Sciatic nerve (tissue), 2 donors: ENCODE measurements at places on chromosomes 16 and 17. TPM values are rescaled to one million over a fixed set of nuclear protein-coding genes. Genes with fewer than 3 reads are reported as not detected.

Gene TEDC2
- 0.58 TPM for total RNA-seq

GRCh38 chr17:14199601-14200000 is 37.1 kb downstream of the CDRT15 start:
- DNase-seq: no peak

DNA sequence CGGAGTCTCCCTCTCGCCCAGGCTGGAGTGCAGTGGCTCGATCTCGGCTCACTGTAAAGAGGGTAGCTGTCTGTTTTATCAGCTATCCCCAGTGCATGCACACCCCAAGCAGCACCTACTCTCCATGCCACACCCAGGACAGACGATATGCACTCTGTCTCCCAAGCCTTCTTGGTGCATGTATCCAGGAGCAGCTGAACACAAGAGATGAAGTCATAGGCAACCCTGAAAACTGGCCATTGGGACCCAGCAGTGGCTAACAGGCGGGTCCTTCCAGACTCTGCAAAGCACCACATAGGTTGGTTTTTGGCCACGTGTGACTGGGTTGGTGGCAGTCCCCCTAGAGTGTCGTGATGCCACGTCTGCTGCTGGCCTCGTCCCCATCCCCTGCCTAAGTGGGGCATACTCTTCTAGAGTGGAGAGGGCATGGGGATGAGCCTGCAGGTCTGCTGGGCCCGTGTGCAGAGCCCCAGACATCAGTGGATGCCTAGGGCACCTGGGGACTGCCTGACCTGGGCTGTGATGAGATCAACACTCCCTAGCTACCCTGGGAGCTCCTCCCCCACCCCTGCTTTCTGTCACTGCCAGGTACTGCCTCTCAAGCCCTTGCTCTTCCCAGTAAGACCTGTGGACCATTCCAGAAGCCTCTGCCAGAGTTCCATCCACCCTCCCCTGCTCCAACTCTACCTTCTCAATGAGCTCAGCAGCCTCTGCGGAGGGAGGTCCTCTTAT is 9.3 kb downstream of the PDE6G start:
- no peak for DNase-seq

- DNase-seq: no peak
These were observed 28.9 kb upstream of the ETV4 start for GRCh38 chr17:43574896-43575525.

GRCh38 chr17:55518510-55518909 is 7.3 kb upstream of the SMIM36 start:
- no peak for DNase-seq

Gene G6PC1
- not detected for total RNA-seq

Gene COX6A2
- total RNA-seq: not detected

DNA sequence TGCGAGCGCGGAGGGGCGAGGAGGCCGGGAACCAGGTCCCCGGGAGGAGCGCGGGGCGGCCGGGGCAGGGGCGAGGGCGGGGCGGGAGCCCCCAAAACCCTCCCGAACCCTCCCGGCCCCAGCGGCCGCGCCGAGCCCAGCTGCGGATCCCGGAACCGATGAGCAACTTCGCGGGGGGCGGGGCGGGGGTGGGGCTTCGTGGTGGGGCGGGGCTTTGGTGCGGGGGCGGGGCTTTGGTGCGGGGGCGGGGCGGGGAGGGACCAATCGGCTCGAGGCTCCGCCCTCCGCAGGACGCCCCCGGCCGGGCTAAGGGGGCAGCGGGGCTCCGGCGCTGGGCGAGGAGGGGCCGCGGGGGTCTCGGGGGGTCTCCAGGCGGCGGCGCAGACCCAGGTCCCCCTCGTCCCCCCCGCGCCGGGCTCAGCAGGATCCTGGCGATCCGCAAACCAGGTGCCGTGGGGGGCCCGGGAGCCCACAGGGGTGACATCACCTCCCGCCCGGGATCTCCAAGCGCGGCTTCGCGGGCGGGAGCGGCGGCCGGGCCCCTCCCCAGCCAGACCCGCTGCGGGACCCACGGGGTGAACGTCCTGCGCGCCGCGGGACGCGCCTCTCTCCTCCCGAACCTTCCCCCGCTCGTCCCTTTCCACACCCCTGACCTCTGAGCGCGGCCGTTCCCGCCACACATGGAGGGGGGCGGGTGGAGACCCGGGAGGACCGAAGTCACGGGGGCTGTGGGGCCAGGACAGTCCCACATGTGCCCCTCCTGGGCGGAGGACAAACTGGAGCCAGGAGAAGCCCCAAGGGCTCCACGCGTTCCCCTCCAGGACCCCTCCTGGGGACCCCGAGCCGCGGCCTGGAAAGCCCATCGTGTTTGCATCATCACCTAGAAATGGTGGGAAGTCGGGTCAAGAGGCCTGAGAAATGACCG is at the start of gene ABR:
TSS of gene ABR (minus strand) at position 164 of the 925 bp plus-strand sequence. CDS start 254 bp downstream, outside the sequence.
- peak; percentile 77 for DNase-seq

Gene DRC3
- 5.8 TPM for total RNA-seq

- no peak for DNase-seq
These were observed 6.5 kb downstream of the MARF1 start for GRCh38 chr16:15636392-15636873.

DNA sequence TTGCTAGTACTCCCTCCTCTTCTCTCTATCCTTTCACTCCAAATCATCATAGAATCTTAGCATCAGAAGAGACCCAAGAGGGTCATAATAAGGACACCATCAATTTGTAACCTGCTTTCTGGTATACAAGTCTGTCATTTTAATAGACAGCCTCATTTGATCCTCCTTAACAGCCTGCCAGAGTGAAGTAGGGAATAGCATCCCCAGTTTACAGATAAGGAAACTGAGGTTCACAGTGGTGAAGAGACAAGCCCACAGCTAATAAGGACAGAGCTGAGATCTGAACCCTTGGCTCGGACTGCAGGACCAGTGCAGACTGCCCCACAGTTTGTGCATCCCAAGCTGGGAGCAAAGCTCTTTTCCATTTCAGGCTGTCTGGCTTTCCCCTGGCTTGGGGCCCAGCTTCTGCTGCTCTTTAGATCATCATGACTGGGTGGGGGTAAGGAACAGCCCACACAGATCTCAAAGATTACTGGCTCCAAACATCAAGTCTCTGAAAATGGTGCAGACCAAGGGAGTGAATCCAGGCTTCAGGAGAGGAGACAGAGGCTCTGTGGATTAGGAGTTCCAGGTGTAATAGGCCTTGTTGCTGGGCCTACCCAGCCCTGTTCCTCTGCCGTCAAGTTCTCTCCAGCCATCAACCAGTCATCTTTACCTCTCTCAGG is 10.3 kb upstream of the IGFBP4 start:
- peak; percentile 70 for DNase-seq

- no peak for DNase-seq
These were observed 6.5 kb downstream of the PSME3IP1 start for GRCh38 chr16:57179215-57179828.

DNA sequence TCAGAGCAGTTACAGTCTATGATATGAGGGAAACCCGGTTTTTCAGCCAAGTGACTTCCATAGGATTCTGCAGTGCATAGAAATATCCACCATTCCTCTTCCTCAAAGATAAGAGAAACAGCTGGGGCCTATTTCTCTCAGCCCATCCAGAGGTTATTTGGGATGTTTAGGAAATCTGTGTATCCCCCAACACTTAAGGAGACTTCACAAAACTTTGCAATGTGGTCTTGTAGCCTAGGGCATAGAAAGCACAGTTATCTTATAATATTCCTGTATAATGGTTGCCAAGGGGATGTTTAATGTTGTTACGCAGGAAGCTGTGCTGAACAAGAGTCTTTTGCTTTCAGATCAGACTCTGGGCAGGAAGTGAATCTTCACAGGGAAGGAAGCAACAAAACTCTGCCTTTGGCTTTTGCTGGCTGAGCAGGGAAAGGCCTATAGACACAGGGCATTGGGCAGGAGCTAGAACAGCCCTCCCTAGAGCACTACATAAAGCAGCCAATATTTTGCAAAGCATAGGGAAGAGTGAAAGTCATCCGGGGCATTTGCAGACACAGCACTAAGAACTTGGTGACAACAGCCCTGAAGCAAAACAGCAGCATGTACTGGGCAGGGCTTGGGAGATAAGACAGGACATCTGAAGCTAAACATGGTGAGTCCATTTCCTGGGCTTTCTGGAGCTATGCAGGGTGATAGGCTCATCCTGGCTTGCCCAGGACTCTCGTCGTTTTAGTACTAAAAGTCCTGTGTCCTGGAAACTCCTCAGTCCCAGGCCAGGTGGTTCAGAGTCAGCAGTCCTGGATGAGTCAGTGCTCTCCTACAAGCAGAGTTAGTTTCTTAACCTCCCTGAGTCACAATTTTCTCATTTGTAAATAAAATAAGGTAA is 18.7 kb upstream of the BEAN1 start:
- DNase-seq: no peak

- DNase-seq: no peak
These were observed 5.1 kb downstream of the LLGL1 start for GRCh38 chr17:18230288-18231141.

DNA sequence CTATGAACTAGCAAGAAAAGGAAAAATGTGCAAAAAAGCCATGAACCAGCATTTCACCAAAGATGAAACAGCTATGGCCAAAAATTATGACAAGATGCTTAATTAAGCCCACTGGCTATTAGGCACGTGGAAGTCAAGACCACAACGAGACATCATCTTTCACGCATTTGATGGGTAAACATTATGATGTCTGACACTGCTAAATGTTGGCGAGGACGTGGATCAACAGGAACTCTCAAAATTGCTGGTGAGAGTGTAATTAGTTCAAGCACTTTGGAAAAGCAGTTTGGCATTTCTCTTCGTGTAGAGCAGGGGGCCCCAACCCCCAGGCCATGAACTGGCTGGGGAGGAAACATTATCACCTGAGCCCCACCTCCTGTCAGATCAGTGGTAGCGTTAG is 39.6 kb upstream of the ADGRG1 start:
- no peak for DNase-seq

Gene SLC4A1
- total RNA-seq: 47.6 TPM

Gene KRTAP9-2
- total RNA-seq: not detected

Gene TBC1D3
- total RNA-seq: not detected

- DNase-seq: no peak
These were observed 33.3 kb downstream of the PKD1L3 start for GRCh38 chr16:71966932-71967331.

GRCh38 chr16:3509470-3509928 is 8.7 kb downstream of the CLUAP1 start:
- DNase-seq: peak; percentile 46

DNA sequence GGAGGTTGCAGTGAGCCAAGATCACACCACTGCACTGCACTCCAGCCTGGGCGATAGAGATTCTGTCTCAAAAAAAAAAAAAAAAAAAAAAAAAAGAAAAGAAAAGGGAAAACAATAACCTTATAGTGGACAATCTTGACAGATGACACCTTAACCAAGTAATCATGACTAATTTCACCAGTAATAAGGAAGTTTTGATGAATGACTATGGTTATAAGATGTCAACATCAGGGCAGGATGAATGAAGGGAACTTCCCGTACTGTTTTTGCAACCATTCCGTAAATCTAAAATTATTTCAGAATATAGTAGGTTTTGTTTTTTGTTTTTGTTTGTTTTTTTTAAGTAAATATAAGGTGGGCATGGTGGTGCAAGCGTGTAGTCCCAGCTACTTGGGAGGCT is 23.0 kb downstream of the GSPT1 start:
- no peak for DNase-seq

DNA sequence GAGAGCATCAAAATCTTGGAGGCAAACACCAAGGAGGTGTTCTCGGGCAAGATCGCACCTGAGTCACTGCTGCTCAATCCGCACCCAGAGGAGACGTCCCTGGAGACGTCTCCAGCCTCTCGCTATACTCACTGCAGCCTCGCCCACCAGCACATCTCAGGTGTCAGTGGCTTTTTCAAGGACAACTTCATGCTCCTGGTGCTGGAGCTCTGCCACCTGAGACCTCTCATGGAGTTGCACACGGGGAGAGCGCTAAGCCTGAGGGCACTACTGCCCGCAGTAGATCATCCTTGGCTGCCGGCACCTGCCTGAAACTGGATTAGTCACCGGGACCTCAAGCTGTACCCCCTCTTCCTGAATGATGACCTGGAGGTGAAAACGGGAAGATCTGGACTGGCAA is 2.6 kb upstream of the MBTPS1 start:
- DNase-seq: no peak

DNA sequence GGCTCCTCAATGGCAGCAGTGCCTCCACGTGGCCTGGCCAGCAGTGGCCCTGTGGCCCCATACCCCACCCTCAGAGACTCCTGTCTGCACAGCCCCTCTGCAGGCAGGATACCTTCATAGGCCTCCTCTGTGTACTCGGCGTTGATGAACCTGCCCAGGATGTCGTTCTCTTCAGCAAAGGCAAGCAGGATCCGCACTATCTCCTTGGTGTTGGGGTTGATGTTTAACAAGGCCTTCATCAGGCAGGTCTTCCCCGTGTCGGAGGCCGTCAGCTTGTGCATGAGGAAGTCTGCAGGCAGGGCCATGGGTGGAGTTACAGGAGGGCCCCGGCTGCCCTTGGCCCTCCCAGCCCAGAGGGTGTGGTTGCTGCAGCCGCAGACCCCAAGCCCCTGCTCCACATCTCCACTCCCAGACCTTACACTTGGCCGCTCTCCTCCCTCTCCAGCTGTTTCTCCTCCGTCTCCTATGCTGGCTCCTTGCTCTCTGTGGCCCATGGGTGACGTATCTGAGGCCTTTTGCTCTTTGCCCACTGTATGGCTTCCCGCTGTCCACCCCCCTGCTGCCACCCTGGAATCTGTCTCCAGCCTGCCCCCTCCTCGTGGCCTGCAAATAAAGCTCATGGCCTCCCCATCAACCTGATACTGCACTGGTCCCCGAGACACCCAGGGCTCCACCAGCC is 15.1 kb downstream of the TRPV3 start:
- DNase-seq: no peak

- DNase-seq: peak; percentile 35
These were observed 137.0 kb upstream of the TP53TG3D start for GRCh38 chr16:32116080-32116479.

GRCh38 chr17:75428543-75429469 is 23.3 kb upstream of the GRB2 start:
- DNase-seq: no peak

Gene SGSH
- total RNA-seq: 46.8 TPM

DNA sequence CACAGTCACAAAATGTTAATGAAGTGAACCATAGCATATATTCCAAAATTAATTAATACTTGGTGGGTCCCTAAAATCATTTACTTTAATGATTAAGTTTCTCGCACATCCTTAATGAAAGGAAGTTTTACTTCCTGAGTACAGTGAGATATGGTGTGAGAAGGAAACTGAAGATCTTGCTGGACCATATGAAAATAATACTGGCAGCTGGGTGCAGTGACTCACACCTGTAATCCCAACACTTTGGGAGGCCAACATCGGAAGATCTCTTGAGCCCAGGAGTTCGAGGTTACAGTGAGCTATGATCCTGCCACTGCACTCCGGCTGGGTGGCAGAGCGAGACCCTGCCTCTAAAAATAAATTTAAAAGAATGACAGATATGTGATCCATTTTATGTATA is 62.5 kb downstream of the ABCA8 start:
- DNase-seq: no peak

- DNase-seq: no peak
These were observed 111.9 kb downstream of the CNTNAP4 start for GRCh38 chr16:76389126-76389525.

DNA sequence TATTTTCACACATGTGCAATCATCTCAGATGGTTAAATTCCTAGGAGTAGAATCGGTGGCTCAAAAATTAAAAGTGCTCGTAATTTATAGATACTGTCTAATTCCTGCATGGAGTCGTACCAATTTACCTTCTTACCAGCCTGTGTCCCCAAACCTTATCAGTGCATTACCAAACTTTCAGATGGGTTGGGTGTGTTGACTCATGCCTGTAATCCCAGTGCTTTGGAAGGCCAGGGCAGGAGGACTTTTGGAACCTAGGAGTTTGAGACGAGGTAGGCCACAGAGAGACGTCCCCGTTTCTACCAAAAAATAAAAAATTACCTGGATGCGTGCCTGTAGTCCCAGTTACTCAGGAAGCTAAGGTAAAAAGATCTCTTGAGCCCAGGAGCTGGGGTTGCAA is 34.5 kb upstream of the GPRC5B start:
- no peak for DNase-seq
